Dermis blood vessel endothelial cell (primary cell): ENCODE measurements at places on chromosomes 2 and 18. TPM values are rescaled to one million over a fixed set of nuclear protein-coding genes. Genes with fewer than 3 reads are reported as not detected.

Gene PHLPP1
- total RNA-seq = 9.4 and 10.3 TPM in 2 replicates

Gene ASPRV1
- 0.14 and 0.34 TPM in 2 replicates for total RNA-seq

Gene MAB21L4
- not detected in 2 replicates for total RNA-seq

DNA sequence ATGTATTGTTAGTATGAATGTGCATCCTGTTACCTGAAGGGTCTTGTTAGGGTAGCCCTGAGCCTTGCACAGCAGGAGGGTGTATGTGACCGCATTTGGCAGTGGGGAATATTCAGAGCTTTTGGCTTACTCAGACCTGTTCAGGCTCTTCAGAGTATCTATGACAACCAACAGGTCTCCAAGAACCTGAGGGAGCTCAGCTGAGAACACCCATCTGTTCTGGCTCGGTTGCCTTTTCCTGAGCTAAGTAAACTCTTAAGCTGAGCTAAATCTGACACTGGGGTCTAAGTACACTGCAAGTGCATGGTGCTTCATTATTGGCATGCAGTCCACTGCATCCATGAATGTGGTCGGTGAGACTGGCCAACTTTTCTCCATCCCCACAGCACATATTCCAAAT is 92.4 kb upstream of the CHST9 start:
- no peak for DNase-seq

- no peak for DNase-seq
Measured at GRCh38 chr2:43777306-43777926, 3.6 kb downstream of the DYNC2LI1 start.

DNA sequence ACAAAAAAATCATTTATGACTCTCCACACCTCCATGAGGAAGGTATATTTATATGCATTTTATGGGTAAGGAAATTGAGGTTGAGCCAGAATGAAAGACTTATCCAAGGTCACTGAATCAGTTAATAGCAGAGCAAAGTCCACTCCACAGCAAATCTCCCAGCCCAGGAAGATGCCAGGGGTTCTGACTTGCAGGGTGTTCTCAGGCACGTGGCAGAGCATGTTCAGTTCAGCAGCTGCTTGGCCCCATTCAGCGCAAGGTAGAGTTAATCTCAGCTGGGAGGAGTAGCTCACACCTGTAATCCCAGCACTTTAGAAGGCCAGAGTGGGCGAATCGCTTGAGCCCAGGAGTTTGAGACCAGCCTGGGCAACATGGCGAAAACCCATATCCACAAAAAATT is 17.8 kb upstream of the DGKD start:
- DNase-seq = no peak

- peak; percentile 23 for DNase-seq
Measured at GRCh38 chr18:36412778-36413177, 115.3 kb downstream of the FHOD3 start.

- DNase-seq = no peak
Measured at GRCh38 chr18:49368161-49368875, 92.1 kb downstream of the DYM start.

DNA sequence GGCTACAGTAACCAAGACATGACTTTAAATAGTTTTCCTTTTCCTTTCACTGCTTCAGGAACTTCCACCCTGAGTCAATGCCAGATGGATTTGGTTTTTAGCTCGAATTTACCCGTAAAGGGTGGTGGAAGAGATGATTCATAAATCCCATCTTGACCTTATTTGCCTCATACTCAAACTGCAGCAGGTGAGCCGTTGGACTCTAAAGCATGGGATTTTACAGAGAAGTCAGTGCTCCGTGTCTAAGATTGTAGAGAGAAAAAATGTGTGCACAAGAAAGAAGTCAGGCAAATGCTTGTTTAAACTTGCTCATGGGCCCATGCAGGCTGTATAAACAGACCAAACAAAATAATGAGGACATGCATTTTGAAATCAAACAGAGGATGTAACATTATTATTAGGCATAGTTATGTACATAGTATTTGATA is 369.7 kb upstream of the TRIB2 start:
- DNase-seq = no peak

- no peak for DNase-seq
Measured at GRCh38 chr2:14866736-14867352, 234.3 kb downstream of the LRATD1 start.
